ENCODE measurements at places on chromosomes 4 and X. TPM values are rescaled to one million over a fixed set of nuclear protein-coding genes. Genes with fewer than 3 reads are reported as not detected.

Gene HS3ST1
- not detected for total RNA-seq

Gene PARM1
- 0.20 TPM for total RNA-seq

Gene DOCK11
- 39.7 TPM for total RNA-seq

Gene XKRX
- under 0.01 TPM for total RNA-seq

Gene GNRHR
- not detected for total RNA-seq

Gene CENPVL1
- under 0.01 TPM for total RNA-seq

Gene SH3RF1
- 23.1 TPM for total RNA-seq

Gene FABP2
- total RNA-seq = not detected

Measured in subcutaneous preadipocyte (primary cell).